ENCODE measurements at places on chromosomes 6 and 20.

GRCh38 chr6:108667993-108668392, 107.3 kb downstream of the FOXO3 start:
- no peak for DNase-seq

DNA sequence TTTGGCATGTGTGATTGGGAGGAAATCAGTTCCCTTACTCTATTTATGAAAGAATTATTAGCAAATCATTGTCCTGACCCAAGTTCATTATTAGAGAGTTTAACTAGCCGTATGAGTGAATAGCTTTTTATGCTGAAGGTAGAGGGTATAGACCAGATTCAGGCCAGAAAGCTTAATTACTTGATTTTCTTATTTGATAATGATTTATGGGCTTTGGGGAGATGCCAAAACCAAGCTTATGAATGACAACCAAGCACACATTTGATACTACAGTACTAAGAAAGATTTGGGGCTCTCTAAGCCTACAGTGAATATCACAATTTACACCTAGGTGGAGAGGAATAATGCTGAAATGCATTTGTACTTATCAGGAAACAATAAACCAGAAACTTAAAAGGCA, 193.2 kb downstream of the ARHGAP18 start:
- DNase-seq: no peak

DNA sequence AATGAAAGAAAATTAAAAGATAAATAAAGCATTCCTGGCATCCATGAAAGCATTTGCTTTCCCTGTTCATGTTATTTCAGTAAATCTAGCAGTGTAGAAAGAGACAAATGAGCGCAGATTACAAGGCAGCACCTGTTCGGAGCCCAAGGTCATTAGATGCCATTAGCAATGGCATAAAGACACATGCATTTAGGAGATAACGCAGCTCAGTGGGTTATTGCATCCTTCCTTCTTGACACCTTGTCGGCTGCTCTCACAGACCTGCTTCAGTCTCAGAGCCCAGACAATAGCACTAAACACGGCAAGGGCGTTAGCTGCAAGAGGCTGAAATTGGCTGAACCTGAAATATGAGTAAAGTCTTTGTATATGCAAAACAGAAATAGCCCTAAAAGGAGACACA, 140.3 kb downstream of the ATXN1 start:
- DNase-seq: no peak

GRCh38 chr6:30724906-30725667, 4.9 kb downstream of the TUBB start:
- DNase-seq: no peak

DNA sequence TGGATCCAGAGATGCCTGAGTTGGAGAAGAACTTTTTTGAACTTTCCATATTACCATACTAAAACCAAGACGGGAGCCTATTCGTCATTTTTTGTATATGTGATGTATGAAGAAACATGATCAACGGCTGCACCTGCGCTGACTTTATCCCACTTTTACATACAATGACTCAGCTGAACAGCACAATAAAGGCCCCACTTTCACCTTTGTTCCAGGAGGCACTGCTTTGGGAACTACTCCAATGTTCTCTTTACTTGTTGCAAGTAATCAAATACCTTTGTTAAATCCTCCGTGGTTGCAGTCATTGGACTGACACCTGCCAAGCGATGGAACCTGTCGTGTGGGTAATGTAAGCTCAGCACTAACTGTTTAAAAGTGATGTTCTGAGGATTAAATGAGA, 17.3 kb upstream of the BTN3A2 start:
- DNase-seq: no peak

Measured in EL (cell line).